ENCODE measurements at places on chromosomes 11 and 22.

GRCh38 chr22:27422442-27422841, 379.1 kb downstream of the MN1 start:
- DNase-seq = no peak

- no peak for DNase-seq
These were observed 65.2 kb downstream of the ARFGAP3 start for GRCh38 chr22:42791721-42792452.

- no peak for DNase-seq
These were observed 198.2 kb downstream of the SWAP70 start for GRCh38 chr11:9861860-9862725.

- DNase-seq = no peak
These were observed 11.8 kb downstream of the TIGD3 start for GRCh38 chr11:65366340-65366773.

GRCh38 chr11:82842019-82842418, 58.2 kb downstream of the PRCP start:
- no peak for DNase-seq

GRCh38 chr11:3989276-3989920, 105.2 kb upstream of the RRM1 start:
- DNase-seq = no peak

DNA sequence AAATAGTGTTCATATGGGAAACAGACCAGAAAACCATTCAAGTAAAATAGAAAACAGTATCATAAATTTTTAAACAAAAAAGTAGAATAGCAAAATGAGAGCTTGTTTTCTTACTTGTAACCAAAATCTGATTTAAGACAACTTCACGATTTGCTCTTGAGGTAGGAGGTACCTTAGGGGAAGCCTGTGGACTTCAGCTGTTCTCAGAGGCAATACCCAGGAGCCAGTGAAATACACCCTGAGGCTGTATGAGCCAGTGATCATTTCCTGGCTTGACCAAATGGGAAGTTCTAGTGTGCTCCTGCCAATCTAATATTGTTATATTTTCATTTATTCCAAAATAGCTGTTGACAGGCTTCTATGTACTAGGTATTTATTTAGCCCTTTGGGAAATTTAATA, 104.8 kb downstream of the ARHGAP42 start:
- no peak for DNase-seq

- DNase-seq = no peak
These were observed 33.5 kb downstream of the NFRKB start for GRCh38 chr11:129861702-129862522.

DNA sequence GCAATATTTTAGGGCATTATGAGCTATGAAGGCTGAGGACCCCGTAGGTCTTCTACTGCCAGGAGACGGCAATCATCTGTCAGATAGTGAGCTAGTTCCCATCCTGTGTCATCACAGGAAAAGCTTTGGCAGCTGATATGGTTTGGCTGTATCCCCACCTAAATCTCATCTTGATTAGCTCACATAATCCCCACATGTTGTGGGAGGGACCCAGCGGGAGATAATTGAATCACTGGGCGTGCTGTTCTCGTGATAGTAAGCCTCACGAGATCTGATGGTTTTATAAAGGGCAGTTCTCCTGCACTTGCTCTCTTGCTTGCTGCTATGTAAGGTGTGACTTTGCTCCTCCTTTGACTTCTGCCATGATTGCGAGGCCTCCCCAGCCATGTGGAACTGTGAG, 18.1 kb downstream of the CSRP3 start:
- DNase-seq = no peak

Data from activated CD4-positive, alpha-beta T cell treated with anti-CD3 and anti-CD28 coated beads, Interleukin-2, amount 50 U/mL, for 24 hours (primary cell).